ENCODE measurements at places on chromosomes 5 and 9. TPM values are rescaled to one million over a fixed set of nuclear protein-coding genes. Genes with fewer than 3 reads are reported as not detected.

The ALDOB gene
- total RNA-seq: 0.24 TPM

The CDKN2B gene
- total RNA-seq: 8.2 TPM

The SPACA9 gene
- total RNA-seq: 3.7 TPM

GRCh38 chr5:18032744-18033143, 398.5 kb downstream of the TAF11L14 start:
- no peak for DNase-seq

DNA sequence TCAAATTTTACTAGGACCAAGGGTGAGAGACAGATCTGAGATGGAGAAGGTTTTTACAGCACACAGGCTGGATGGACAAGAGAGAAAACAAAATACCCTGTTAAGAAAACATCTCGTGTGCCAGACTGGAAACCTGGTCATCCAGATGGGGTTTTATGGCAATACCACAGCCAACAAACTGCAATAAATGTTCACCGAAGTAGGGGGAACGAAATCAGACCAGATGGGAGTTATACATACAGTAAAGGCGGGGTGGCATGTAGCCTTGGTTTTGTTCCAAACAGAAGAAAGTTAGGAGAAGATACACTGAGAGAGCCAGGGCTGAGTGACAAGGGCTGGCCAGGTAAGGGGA, 63.3 kb downstream of the DCP2 start:
- DNase-seq: no peak

DNA sequence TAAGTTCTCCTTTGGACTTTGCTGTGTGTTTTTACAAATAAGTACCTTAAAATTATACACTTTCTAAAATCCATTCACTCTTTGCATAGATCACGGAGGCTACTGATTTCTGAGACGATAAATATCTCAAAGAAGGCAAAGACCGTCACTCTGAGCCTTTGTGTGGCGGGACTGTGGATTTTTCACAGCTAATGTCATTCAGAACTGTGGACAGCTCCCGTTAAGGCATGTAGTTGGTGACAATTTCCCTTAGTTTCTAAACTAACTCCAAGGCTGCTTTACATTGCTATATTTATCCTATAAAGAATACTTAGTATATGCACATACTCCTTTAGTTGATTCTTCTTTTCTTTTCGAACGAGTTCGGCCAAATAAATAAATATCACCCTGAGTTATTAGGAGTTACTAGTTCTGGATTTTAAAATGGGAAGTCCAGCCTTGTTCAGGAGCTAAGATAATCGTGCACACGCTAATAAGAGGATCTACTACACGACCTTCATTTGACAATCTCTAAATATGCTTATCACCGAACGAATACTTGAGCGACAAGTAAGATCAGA, 1.8 kb downstream of the HCN1 start:
- DNase-seq: no peak

GRCh38 chr9:295576-295975, 80.9 kb downstream of the DOCK8 start:
- no peak for DNase-seq

GRCh38 chr9:113620377-113621161, 157.0 kb downstream of the RGS3 start:
- peak; percentile 92 for DNase-seq

Measured in posterior vena cava (tissue), 2 donors.